ENCODE measurements at places on chromosomes 3 and 15.

GRCh38 chr3:170941551-170941950 lies 33.1 kb upstream of the EIF5A2 start:
- DNase-seq, result no peak

- DNase-seq, result no peak
Observed at GRCh38 chr15:79193549-79193948, 89.0 kb upstream of the ANKRD34C start.

GRCh38 chr3:184631472-184631861 lies 69.9 kb downstream of the EPHB3 start:
- DNase-seq, result no peak

DNA sequence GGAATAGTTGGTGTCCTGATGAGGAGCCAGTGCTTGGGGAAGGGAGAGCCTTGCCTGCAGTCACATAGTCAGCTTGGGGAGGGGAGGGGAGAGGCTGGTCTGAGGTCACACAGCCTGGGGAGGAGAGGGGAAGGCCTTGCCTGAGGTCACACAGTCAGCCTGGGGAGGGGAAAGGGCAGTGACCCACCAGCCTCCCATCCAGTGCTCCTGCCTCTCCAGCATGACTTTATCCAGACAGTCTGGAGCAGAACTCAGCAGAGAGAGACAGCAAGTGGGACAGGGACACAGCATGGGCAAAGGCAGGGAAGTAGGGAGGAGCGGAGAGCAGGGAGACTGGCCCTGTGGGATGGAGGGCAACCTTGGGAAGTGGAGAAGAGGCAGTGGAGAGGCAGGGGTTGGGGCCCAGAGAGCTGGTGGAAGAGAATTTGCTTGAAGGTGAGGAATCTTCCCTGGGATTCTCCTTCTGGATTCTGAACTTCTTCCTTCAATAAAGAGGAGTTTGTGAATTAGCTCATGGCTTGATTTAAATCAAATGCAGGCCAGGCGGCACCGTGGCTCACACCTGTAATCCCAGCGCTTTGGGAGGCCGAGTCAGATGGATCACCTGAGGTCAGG lies 64.5 kb downstream of the CORO2B start:
- no peak for DNase-seq

DNA sequence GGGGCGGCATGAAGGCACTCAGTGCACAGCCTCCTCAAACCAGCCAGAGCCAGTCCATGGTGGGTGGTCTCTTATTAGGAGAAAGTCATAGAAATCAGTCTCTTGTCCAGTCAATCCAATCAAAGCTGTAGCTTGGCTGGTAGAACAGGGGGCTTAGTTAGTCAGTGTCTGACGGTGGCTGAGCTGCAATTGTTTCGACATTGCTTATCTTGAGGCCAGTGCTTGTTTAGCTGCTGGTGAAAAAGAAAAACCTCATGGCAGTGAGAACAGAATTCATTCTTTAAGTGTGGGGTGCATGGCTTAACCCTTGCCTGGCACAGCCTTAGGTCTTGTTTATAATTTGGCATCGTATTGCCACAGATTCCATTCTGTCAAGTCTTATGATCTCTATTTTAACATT lies 53.9 kb downstream of the FGD5 start:
- DNase-seq, result no peak

DNA sequence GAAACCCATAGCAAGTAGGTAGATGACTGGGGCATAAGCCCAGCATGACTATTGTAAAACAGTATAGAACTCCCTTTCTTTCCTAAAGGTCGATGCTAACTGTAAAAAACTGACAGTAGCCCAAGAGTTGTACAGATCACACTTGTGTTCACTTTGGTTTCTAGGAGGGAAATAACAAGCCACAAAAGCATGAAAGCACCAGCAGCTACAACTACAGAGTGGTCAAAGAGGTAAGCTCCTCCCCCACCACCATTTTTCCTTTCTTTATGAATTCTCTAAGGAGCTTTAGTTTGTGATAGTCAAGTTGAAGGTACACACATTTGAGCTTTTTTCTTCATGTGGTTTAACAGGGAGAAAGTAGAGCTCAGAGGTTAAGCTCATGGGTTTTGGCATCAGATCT lies 191.0 kb downstream of the ITPR1 start:
- no peak for DNase-seq

GRCh38 chr3:65083240-65083639 lies 395.4 kb upstream of the ADAMTS9 start:
- DNase-seq, result no peak

DNA sequence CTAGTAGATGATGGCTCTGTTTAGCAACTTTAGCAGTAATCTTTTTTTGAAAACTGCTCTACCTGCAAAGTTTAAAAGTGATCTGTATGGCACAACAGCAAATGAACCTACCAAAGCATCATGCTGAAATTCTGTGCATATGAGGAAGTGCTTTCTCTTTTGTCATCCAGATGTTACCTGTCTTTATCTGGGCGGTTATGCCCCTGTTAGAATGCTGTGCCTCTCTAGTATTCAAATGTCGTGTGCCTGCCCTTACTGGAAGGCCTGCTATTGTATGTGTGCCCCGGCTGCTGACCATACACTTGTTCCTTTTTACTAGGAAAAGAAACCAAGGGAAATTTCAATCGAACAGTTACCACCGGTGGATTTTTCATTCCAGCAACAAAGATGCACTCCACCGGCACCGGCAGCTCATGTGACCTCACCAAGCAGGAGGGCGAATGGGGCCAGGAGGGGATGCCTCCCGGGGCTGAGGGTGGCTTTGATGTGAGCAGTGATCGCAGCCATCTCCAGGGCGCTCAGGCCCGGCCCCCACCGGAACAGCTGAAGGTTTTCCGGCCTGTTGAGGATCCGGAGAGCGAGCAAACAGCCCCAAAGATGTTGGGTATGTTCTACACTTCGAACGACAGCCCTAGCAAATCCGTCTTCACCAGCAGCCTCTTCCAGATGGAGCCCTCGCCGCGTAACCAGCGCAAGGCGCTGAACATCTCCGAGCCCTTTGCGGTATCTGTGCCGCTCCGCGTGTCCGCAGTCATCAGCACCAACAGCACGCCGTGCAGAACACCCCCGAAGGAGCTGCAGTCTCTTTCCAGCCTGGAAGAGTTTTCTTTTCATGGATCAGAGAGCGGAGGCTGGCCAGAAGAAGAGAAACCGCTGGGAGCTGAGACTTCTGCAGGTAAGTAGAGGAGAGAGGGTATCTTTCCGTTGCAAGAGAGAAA lies 61.6 kb downstream of the TMEM39A start:
- no peak for DNase-seq

DNA sequence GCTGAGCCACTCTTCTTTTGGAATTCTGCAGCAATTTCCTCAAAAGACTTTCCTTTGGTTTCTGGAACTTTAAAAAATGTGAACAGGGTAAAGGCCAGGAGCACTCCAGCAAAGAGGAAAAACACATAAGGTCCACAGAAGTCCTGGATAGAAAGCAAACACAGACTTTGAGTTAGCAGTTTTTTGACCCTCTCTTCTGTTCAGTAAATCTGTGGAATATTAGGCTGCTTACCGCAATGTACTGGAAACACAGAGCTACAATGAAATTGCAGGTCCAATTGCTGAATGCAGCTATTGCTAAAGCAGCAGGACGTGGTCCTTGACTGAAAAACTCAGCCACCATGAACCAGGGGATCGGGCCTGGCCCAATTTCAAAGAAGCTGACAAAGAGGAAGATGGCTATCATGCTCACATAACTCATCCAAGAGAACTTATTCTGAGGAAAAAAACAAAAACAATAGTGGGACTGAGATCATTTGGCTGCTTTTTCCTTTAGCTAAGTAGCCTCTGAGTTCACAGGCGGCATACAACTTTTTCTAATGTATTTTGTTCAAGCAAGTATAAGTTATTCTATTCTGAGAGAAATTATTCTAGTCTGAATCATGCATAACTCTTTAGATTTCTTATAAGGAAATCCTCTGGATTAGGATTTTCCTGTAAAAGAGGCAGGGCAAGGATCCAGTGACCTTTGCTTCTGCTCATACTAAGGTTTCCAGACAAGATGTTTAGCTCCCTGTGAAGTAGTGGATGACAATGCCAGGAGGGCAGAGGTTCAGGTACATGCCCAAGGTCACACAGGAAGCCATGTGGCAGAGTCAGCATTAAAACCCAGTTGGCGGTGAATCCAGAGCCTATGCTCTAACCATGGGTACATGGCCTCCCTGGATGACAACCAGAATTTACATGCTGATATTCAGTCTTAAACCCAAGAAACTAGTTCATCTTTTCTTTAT lies 28.3 kb downstream of the SLC2A2 start:
- no peak for DNase-seq

GRCh38 chr3:82067420-82067819 lies 306.0 kb upstream of the GBE1 start:
- no peak for DNase-seq

GRCh38 chr15:49179433-49180190 lies 9.6 kb downstream of the GALK2 start:
- DNase-seq, result no peak

DNA sequence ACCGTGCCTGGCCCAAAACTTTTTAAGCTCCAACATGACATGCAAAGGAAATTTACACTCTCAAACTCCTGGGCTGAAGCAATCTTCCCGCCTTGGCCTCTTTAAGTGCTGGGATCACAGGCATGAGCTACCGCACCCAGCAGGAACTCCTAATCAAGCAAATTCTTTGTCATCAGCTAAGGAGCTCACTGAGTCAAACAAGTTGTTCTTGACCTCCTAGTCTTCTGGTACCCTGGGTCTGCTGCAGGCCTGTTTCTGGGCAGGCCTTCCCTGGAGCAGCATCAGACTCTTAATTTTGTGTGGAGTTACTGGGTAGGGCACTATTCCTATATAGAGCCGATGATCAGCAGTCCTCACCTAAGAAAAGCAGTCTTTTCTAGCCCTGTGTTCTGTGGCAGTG lies 68.4 kb upstream of the FLNB start:
- no peak for DNase-seq

- no peak for DNase-seq
Observed at GRCh38 chr3:77718311-77718710, 678.4 kb downstream of the ROBO2 start.

DNA sequence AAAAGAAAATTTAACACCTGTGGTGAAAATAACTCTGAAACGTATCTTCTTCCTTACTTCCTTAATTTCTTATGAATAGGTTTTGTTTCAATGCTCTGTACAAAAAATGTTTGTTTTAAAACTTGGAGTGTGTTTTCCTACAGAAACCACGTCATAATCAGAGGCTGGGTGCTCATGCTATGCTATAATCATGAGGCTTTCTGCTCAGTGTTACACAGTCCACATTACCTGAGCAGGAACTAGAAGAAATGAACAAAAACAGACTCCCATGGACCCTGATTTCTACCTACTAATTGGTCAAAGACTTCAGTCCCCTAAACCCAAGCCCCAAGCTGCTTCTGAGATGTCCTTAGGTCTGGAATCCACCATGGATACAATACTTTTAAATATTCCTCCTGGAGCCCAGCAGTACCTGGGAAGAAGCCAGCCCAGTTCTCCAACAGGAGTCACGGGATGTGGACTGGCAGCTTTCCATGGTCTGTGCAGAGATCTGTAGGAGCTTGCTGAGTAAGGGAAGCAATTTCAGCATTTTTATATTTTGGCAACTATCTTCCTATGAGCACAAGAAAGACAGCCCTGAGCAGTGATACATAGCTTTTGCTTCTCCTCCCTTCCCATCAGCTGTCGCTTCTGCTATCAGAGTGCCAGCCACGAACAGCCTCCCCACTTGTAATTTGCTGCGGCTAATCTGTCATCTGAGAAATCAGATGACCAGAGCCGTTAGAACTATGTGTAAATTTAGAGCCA lies 65.6 kb downstream of the WDR72 start:
- no peak for DNase-seq
